ENCODE measurements at places on chromosomes 12 and 14.

DNA sequence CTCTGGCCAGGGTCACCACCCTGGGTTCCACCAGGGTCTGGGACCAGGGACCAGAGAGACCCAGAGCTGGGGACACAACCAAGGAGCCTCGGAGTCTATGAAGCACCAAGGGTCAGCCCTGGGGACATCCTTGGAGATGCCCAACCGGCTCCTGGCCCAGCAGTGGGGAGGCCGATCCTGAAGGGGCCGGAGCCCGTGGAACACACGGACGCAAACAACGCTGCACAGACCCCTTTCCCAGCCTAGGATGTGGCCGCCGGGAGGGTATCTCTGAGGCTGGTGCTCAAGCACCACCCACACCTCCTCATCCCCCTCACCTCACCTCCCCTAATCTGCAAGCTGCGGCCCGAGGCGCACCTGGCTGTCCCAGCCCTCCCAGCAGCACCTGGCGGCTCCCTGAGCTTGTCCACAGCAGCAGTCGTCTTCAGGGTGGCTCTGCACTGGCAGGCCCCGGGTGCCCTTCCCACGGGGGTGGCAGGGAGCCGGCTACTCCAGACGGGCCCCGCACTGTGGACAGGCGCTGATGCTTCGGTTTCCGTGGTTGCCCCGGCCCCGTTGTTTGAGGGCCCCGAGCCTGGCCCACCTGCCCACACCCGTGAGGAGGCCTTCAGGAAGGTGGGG, 146.8 kb upstream of the C14orf180 start:
- DNase-seq = no peak

GRCh38 chr12:109682708-109683060, 30.9 kb upstream of the FAM222A start:
- no peak for DNase-seq

- no peak for DNase-seq
Measured at GRCh38 chr14:22803687-22803974, 11.6 kb downstream of the SLC7A7 start.

GRCh38 chr12:68420225-68421010, 88.3 kb upstream of the MDM1 start:
- peak; percentile 15 for DNase-seq

GRCh38 chr12:92234533-92234932, 88.9 kb upstream of the BTG1 start:
- peak; percentile 30 for DNase-seq

GRCh38 chr14:75513911-75514672, 8.2 kb upstream of the BATF start:
- DNase-seq = no peak

DNA sequence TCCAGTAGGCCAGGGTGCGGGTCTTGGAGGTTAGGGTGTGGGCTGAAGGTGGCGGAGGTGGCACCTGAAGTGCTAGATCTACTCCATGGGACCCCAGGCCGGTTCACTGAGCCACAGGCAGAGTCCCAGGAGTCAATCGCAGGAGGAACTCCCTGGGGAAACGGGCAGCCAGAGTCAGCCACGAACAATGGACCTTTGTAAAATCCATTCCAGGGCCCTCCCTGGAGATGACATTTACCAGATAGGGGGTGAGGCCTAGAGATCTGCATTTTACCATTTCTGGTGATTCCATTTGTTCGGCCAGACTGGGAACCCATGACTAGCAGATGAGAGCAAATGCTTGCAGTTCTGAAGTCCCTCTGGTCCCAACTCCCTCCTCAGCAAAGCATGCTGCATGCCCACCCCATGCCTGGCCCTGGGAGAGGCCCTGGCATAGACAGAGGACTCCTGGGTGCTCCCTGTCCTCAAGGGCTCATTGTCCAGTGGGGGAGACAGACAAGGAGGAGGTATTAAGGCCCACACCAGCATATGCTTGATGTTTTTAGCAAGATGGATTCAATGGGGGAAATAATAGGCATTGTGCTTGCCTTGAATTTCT, 115.5 kb downstream of the EML1 start:
- DNase-seq = no peak

- no peak for DNase-seq
Measured at GRCh38 chr12:57864442-57865083, 18.0 kb upstream of the CTDSP2 start.

GRCh38 chr12:26808766-26809476, 24.1 kb downstream of the ITPR2 start:
- no peak for DNase-seq

DNA sequence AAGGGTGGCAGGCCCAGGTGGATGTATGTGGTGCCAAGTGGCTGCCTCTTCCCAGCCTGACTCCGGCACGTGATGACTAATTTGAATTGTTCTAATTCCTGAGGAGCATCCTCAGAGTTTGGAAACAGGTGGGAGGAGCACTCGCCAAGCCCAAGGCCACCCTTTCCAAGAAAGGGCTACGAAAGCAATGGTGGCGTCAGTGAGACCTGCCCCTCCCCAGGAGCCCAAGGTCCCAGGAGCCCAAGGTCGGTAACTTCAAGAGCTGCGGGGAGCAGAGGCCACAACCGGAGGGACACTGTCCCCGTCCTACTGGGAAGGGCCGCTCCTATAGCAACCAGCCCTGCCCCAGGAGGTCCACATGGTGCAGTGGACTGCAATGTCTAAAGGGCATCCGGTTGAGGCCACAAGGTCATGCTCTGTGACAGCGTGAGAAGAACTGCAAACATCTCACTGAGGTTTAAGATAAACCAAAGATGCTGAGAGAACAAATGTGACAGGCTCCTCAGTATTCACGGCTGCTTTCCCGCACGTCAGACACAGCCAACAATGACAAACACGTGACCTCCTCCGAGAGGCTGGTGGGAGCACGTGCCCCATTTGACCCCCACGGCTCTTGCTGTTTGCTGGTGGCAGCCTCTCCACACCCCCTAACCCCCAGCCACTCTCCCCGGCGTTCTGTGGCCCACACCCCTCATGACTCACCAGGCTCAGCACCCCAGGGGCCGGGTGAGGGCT, 79.6 kb downstream of the ITPK1 start:
- peak; percentile 59 for DNase-seq

DNA sequence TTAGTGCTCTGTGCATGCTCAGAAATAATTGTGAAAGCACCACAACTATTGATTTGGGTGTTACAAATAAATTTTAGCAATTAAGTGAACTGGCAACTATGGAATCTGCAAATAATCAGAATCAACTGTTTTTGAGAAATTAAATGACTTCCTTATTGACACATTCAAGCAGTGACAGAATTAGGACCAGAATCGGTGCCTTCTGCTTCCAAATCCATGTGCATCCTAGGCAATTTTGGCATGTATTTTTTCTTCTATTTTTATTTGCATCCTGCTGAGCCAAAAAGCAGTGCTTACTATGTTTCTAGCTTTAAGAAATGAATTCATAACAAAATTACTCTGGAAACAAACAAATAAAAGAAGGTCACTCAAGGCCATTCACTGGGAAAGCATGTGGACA, 408.2 kb downstream of the GXYLT1 start:
- DNase-seq = no peak

- no peak for DNase-seq
Measured at GRCh38 chr12:46569826-46570439, 197.4 kb upstream of the SLC38A2 start.

GRCh38 chr14:23381871-23382270, 5.0 kb downstream of the CMTM5 start:
- DNase-seq = no peak

DNA sequence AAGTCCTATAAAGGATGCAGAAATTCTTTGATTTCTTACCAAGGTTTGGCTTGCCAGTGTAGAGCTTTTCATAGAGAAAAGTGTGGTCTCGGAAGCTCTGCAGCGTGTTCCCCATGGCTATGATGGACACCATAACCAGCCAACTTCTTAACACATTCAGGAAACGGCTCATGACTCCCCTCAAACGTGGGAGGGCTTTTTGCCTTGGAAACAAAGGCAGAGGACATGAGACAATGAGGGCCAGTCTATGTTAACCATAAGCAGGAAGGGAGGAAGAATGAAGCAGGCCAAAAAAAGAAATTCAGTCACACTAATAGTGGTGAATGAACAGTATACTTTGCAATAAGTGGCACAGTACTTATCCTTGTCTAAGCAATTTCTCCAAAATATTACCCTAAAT, 3.3 kb downstream of the ERG28 start:
- DNase-seq = no peak

DNA sequence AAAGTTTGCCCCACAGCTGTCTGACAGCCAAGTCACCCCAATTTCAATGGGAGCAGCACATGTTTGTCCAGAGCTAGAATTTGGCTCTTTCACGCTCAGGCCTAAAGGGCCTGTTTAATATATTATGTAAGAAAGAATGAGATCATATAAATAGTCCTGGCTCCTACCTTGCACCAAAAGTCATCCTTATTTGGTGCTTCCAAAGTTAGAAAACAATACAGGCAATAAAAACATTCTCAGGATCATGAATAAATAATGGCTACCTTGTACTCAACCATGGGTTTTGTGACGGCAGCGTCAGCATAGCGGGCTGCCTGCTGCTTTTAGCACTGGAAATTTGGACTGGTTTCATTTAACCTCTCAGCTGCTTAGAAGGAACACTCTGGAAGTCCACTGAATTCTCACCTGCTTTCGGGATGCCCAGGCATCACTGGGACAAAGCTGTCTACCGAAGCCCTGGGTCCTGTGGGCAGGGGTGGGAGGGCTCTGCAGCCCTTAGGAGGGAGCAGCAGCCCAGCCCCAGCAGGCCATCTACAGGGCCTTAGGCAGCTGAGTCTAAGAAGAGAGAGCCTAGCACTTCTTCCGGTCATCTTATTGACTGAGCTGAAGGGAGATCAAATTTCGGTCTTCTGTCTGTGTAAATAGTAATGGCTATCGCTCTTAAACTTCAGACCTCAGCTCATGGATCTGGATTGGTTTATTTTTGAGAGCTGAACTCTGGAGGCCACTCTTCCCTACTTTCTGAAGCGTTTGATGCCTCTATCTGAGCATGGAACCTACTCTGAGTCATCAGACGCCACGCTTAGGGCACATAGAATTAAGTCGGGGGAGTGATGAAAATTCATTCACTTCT, 106.5 kb downstream of the SAMD4A start:
- DNase-seq = no peak

GRCh38 chr14:64685371-64686281, 18.6 kb upstream of the PLEKHG3 start:
- DNase-seq = no peak

DNA sequence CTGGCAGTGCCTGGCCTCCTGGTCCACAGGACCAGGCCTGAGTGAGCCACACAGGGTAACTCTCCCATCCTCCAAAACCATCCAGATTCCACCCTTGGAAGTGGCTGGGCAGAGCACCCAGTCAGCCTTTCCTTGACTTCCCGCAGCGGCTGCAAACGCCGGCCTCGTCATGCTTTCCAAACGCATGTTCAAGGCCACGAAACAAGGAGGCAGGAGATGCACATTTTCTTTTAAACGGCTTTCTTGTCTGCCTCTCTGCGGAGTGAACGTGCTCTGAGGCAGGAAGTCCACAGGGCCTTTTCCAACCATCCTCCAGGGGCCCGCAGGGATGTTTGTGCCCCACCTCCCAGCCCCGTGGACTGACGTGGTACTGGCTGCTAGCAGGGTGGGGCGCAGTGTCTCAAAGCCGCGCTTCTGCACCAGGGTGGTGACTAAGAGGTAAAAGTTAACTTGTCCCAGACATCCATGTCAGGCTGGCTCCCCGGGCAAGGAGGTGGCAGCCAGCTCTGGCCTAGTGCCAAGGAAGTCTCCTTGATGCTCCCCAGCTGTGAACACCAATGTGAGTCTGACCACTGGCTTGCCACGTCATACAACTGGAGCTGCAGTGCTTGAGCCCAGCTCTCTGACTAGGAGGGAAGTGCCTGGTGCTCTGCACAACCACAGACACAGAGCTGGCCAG, 45.0 kb downstream of the KCNA5 start:
- no peak for DNase-seq

DNA sequence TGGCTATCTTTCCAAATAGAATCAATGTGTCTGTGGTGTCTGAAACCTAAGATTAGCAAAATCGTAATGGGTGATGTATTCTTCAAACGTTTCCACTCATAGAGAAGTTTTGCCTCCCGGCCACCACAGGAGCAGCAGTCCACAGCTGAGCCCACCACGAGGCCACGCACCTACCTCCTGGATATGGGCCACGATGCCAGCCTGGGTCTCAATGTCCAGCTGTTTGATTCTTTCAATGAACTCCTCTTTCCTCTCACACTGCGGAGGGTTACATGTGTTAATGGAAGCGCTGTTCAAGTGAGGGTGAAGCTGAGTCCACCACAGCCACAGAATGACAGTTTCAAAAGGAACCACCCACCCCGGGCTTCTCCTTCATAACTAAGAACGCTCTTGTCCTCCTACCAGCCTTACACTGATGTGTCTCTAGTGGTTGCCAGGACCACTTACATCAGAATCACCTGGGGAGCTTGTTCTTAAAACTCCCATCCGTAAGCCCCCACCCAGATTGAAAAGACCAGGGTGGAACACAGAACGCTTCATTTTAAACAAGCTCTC, 75.3 kb downstream of the CCDC88C start:
- DNase-seq = no peak

DNA sequence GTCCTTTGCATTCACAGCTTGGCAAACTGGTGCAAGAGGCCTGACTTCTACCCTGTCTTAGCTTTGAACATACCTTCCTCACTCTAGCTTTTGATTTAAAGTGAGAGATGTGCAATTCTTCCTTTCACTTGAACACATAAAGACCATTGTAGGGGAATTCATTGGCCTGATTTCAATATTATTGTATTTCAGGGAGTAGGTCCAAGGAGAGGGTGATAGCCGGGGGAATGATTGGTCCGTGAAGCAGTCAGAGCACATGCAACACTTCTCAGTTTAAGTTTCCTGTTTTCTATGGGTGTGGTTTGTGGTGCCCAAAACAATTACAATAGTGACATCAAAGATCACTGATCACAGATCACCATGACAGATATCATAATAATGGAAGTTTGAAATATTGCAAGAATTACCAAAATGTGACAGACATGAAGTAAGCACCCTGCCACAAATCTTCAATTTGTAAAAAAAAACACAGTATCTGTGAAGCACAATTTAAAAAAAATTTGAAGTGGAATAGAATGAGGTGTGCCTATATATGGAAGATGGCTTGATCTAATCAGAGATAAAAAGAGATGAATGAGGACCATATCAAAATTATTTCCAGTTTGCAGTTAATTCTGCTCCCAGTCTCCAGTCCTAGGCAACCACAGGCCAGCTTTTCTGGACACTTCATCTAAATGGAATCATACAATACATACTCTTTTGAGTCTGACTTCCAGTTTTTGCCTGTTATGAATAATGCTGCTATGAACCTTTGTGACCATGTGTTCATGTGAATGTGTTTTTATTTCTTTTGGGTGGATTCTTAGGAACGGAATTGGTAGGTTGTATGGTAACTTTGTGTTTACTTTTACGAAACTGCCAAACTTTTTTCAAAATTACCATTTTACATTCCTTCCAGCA, 23.2 kb downstream of the BORCS5 start:
- no peak for DNase-seq

DNA sequence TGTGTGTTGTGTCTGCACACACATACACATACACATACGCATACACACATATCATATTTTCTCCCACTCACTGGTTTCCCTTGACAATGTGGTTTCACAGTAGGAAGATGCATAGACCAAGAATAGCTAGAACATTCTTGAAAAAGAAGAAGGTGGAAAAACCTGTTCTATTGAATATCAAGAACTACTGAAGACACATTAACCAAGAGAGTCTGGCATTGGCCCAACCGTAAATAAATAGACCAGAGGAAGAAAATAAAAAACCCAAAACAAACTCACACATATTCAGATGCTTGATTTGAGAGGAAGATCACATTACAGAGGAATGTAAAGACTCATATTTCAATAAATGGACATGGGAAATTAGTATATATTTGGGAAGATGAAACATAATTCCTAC, 311.3 kb downstream of the FOXG1 start:
- no peak for DNase-seq

Measured in natural killer cell (primary cell).